SK-N-MC (cell line): ENCODE measurements at places on chromosomes 16 and 17.

DNA sequence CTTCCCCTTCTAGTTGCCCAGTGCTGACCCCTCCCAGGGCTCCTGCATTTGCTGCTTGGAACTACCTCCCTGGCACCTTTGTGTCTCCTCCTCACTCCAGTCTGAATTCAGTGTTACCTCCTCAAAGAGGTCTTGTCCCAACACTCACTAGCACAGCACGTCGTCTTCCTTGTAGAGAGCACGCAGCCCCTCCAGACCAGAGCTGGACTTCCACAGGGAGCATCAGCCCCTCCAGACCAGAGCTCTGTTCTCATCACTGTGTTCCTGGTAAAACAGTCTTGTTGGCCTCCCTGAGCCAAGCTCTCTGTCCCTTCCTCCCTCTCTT lies 27.8 kb upstream of the MGAT5B start:
- no peak for DNase-seq

DNA sequence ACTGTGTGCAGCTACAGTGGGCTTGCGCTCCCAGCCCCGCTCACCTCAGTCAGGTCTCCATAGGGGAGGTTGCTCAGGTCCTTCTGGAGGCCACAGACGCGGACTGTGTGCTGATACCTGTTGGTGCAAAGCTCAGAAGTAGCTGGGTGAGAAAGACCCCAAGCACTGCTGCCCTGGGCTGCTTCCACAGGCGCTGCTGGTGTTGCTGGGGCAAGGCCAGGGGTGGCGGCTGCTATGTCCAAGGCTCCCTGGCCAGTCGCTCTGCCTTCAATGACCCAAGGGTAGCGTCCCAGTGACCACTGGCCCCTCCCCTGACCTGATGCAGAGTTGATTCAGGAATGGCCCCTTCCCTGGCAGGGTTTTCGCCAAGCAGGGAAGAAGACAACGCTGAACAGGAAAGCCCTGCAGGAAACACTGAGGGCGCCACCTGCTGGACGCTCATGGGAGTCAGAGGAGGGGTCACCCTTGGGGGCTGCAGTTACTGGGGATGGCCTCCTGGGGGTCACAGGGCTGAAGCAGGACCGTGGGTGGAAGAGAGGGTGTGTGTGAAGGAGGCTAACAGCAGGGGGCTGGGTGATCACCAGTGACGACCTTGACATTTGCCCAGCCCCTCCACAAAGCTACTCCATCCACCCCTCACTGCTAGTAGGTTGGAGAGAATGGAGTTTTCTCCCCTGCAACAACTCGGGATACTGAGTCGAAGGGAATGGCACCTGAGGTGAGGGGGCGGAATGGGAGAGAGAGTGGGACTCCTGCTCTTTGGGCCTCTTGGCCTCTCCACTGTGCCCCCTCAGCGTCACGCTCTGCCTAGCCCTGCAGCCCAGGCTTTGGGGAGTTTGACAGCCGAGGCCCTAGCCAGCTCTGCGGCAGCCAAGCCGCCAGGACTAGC lies 38.3 kb downstream of the ABCC12 start:
- DNase-seq = no peak

DNA sequence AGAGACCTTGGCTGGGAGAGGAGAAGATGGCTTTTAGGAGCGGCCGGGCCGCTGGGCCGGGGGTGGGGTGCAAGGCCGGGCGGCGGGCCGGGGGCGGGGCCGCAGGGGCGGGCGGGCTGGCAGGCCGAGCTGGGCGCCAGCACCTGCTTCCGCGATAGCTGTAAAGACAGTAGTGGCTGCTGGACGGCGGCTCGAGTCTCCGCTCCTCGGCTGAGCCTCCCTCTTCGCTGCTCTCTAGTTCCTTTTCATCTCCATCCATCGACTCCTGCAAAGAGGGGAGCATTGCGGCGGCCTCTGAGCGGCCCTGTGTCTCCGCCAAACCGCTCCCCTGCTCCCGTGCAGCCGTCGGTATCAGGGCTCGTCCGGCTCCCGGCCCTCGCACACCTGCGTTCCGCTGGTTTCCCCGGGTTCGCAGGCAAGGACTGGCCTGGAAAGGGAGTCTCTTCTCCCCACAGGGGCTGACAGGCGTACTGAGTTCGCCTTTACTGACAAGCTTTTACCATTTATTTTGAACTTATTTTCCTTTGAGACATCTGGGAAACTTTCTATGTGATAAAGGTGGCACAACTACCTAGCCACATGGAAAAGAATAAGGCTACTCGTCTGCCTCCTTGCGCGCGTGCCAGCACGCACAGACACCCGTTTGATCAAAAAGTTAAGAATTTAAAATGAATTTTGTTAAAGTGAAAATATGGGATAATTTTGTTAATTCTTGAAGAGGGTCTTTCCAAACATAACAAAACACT lies at the start of gene C17orf75:
Gene C17orf75 (minus strand): TSS at position 317 of the 746 bp plus-strand sequence. CDS start 34 bp downstream, at position 283.
- DNase-seq = no peak

- no peak for DNase-seq
These were observed 35.5 kb downstream of the BRIP1 start for GRCh38 chr17:61827649-61828395.

DNA sequence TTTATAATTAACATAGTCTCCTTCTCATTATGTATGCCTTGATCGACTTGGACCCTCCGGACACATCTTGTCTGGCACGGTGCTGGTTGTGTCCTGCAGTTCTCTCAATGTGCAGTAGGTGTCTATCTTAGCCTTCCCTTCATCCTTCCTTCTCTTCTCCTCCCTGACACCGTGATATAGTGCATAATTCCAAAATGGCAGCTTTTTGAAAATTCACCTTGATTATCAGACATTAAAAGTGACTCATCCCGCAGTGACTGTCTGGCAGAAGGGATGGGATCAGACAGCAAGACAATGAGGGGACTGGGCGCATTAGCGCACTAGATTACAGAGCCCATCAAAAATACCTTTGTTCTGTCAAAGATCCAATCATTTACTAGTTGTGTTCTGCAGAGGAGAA lies 70.0 kb upstream of the PMFBP1 start:
- no peak for DNase-seq

GRCh38 chr17:57662644-57663308 lies 82.3 kb downstream of the CCDC182 start:
- DNase-seq = no peak

DNA sequence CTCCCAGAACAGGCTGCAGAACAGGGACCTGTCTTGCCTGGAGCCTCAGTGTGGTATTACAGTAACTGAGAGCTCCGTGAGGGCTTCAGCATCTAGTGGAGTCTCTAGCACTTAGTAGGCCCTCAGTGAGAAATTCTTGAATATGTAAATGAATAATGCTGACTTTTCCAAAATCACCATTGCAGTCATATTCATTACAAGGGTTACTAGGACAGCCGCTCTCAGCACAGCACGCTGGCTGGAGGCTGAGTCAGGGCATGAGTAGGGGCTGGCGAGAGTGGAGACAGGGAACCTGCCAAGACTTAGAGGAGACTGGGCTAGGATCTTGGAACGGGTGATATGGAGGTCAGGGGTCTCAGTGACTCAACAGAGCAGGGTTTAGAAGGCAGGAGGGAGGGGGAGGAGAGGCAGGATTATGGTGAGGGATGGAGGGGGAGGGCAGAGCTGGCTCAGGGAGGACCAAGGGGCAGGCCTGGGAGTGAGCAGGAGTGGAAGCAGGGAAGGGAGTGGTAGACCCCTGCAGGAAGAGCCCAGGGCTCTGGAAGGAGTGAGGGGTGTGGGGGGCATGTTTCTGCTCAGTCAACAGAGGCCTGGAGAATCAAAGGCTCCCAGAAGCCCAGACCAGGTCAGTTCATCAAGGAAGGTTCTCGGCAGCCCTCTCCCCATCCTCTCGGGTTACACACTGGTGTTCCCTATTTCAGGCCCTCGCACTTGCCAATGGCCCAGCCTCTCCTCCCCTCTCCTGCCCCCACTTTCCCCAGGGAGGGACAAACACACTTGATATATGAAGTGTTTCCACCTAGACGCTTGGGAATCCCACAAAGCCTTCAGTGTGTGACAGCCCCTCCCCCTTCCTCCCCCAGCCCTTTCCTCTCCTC lies 42.3 kb downstream of the FZD2 start:
- DNase-seq = no peak

DNA sequence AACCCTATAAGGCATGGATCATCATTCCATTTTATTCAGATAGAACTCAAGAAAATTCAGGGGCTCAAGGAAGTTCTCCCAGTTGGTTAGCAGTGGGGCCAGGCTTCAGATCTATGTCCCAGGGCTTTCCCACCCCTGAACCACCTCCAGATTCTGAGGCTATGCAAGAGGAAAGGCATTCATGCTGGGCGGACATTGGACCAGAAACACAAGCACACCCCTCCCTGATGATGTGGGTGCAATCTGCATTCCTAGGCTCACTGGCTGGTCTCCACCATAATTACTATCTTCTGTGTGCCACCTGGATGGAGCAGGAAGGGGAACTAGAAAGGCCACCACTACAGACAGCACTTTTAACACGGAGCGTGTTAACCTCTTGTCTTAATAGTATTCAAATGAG lies 63.2 kb upstream of the ASIC2 start:
- no peak for DNase-seq

GRCh38 chr17:61352781-61353491 lies 46.7 kb upstream of the TBX2 start:
- no peak for DNase-seq

- DNase-seq = no peak
These were observed 28.6 kb downstream of the CD300LG start for GRCh38 chr17:43875476-43876147.
